ENCODE measurements at places on chromosomes 7 and 10.

- DNase-seq, result no peak
Observed at GRCh38 chr7:75054744-75055143, 18.9 kb downstream of the RCC1L start.

GRCh38 chr10:29470355-29470705, 164.4 kb downstream of the SVIL start:
- DNase-seq, result peak; percentile 42

- DNase-seq, result no peak
Observed at GRCh38 chr10:47412869-47413268, 28.8 kb upstream of the ZNF488 start.

GRCh38 chr7:36819639-36820038, 95.3 kb upstream of the AOAH start:
- DNase-seq, result no peak

Data from K562 (cell line).